ENCODE measurements at places on chromosomes 4 and X.

GRCh38 chrX:65720381-65720964 lies 53.0 kb downstream of the MSN start:
- no peak for DNase-seq

GRCh38 chrX:41405551-41405950 lies 41.6 kb upstream of the NYX start:
- DNase-seq: no peak

DNA sequence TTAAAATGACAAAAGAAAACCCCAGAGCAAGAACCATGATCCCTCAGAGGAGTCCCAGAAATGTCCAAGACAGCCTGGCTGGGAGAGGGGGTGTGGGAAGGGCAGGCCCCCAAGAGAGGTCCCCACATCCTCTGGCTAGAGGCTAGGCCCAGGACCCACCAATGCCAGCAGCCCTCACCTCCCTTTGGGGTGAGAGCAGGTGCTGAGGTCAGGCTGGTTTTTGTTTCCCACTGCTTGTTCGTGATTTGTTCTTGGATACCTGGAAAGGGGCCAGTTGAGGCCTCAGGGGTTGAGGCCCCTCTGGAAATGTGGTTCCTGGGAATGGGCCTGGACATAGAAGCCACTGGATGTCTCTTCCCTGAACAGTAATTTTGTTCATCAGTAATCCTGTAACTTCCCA lies 2.3 kb upstream of the GRSF1 start:
- DNase-seq: no peak

DNA sequence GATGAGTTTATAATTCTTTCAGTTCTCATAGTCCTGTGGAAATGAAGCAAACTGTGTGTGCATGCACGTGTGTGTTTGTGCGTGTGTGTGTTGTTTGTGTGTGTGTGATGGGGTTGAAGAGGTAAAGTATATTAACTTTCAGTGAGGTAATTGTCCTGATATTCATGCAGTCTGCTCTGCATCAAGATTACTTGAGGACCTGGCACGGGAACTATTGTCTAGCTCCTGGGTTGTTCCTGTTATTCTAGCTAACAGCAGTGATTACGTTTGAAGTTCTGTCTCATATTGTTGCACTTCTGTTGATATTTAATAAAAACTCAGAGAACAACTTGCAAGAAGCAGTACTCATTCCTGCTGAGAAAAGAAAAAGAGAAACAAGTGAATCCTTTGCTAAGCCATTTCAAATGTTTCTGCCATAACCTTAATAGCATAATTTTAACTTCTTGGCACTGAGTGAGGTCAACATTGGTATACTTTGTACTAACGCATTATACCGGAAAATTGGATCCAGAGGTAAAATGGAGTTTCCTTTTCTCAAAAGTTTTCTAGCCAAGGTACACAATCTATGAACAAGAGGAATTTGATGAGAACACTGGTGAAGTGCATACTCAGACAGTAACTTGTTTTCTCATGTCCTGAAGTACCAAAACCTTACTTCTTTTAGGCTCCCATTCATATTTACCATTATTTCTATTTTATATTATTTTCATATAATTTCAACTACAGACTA lies 113.2 kb downstream of the SPCS3 start:
- DNase-seq: no peak

DNA sequence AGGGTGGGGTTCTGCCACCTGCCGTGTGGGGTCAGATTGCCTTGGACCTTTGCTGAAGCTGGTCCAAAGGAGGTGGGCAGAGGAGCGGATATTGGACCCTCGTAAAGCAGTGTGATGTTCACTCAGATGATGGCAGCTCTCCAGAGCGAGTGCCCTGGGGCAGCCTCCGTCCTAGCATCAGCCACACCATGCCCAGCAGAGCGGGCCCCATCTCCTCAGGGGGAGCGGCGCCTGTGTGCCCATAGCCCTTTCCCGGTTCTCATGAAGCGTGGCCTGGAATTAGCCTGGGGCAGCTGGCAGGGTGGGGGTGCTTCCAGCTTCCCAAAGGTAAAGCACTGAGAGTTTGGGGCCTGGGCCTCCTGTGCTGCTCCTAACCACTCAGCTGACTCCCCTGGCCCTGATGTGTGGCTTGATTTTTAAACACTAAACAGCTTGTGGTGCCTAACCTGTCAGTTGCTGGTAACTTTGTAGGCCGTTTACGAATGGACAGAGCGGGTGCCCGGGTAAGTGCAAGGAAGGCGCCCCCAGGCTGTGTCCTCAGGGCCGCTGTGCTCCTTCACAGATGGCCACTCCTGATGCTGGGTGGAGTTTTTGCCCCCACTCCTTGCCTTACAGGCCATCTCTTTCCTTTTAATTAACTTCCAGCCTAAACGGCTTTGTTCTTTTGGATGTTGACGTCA lies 36.0 kb downstream of the NOP14 start:
- no peak for DNase-seq

DNA sequence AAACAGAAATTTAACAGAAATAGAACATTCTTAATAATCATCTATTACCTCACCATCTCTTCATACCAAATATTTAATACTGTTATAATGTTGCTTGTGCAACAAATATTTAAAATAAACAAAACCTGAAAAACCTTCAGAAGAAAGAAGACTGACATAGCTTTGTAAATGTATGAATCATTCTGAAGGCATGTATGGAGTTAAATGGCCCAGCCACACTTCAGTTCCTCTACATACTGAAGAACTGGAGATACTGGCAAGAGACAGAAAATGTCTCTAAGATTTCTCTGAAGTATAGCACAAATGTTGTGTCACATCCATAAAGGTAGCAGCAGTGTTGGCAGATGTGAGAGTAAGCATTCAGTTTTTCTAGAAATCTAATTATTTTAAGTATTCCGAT lies 275.3 kb upstream of the FGF13 start:
- DNase-seq: no peak

Data from stimulated activated effector memory CD8-positive, alpha-beta T cell treated with anti-CD3 and anti-CD28 coated beads, Interleukin-12 subunit alpha, Interleukin-12 subunit beta, amount 100 ng/mL, for 72 hours (primary cell).